ENCODE measurements at places on chromosomes 7 and 10. TPM values are rescaled to one million over a fixed set of nuclear protein-coding genes. Genes with fewer than 3 reads are reported as not detected.

DNA sequence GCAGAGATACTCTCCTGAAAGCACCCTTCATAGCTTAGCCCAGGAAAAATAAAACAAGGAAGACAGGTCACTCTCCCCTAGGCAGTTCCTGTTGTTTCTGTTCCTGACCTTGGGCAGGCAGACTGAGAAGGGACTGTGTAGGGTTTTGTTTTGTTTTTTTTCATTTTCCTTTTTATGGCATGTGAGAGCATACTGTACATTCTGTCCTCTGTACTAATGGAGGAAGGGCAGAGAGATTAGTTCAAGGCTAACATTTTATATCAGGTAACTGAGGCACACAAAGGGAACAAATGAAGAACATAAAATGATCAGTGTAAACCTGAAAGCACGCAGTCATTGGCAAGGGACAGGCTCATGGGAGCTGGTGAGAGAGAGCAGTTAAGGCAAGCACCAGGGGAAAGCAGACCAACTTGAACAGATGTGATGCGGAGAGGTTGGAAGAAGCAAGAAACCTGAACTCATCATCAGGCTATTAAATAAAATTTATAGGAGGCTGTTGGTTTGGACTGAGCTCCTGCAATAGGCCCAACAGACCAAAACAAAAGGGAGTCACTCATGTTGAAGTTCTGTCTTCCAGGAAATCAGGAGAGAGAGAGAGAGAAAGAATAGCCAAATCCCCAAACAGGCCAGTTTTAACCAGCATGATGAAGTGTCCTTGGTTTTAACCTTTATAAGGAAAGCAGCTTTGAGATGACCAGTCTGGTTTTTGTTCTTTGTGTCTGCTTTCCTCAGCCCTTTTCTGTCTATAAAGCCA lies 34.1 kb upstream of the PDCD4 start:
- DNase-seq, result no peak

GRCh38 chr7:101124376-101125056 lies 2.4 kb upstream of the SERPINE1 start:
- DNase-seq, result peak; percentile 21

- DNase-seq, result no peak
Measured at GRCh38 chr7:149334219-149334618, 72.2 kb downstream of the ZNF783 start.

- no peak for DNase-seq
Measured at GRCh38 chr7:70884809-70885208, 247.1 kb upstream of the GALNT17 start.

- no peak for DNase-seq
Measured at GRCh38 chr7:90689260-90689659, 93.1 kb downstream of the CDK14 start.

DNA sequence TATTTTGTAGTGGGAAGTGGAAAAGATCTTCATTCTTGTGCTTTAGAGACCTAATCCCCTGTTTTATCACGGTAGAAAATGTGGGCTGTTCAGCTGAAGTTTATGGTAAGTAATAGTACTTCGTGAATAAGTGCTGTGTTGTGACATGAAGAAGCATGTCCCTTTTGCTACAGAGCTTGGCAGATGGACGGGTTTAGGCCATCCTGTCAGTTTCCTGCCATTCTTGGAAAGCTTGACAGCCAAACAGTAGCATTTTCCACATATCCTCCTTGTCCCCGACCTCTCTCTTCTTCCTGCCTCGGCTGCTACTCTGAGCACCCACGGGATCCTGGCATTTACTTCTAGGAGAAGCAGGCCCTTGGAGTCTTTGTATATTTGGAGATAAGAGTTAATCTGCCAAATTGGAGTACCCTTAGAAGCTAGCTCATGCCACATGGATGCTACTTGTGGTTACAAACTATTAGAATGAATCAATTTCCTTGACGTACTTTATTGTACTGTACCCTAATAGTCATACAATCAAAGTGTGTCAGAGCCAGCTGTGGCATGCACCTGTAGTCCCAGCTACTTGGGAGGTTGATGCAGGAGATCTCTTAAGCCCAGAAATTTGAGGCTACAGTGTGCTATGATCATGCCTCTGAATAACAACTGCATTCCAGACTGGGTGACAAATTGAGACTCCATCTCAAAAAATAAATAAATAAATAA lies 39.2 kb downstream of the PNLIPRP3 start:
- DNase-seq, result no peak

Gene CACUL1
- 31.0 TPM for total RNA-seq

Gene UFSP1
- total RNA-seq, result 12.2 TPM

Gene LDB3
- 0.03 TPM for total RNA-seq

Gene BTBD16
- total RNA-seq, result 0.42 TPM
